ENCODE measurements at places on chromosomes 16 and 17.

DNA sequence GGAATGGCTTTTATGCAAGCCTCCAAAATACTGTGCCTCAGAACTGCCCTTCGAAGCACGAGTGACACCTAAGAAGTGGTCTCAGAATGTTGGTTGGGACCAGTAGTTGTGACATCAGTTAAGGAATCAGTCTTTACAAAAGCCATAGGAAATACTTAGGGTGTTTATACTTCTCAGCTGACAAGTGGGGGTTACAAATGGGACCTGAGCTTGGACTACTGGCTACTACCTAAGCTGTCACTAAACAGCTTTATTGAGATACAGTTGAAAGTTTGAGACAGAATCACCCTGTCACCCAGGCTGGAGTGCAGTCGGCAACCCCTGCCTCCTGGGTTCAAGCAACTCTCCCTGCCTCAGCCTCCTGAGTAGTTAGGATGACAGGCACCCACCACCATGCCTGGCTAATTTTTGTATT is 5.0 kb downstream of the RPL19 start:
- DNase-seq: no peak

- no peak for DNase-seq
Measured at GRCh38 chr16:87406495-87407088, 14.5 kb downstream of the MAP1LC3B start.

- DNase-seq: no peak
Measured at GRCh38 chr16:50737420-50737959, 4.4 kb upstream of the CYLD start.

- no peak for DNase-seq
Measured at GRCh38 chr16:2233872-2234812, 2.1 kb upstream of the DNASE1L2 start.

GRCh38 chr16:79845033-79845733 is 244.6 kb upstream of the MAF start:
- DNase-seq: no peak

DNA sequence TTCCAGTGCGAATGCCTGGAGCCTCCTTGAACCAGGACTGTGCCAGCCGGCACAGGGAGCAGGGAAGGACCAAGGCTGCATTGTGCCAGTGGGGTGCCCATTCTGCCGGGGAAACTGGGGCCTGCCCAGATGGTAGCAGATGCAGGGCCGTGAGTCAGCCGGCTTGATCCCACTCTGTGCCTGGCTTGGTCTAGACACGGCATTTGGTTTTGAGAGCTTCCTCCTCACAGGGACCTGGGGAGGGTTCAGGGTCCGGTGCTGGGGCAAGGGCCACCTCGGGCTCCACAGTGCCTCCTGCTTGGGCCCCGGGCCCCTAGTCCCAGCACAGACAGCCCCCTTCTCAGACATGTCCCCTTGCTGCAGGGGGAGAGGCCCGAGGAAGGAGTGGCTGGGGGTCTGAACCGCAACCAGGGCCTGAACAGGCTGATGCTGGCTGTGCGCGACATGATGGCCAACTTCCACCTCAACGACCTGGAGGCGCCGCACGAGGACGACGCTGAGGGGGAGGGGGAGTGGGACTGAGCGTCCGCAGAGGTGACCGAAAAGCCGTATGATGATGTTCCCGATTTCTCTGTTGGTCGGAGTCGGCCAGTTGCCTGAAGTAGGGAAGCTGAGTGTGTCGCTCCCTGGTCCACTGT is 7.8 kb upstream of the MC1R start:
- DNase-seq: no peak
